NCI-H146 (cell line): ENCODE measurements at places on chromosomes 12 and 14.
A peak's percentile ranks its signal among the peaks of the same experiment; 100 is the strongest.

- no peak for DNase-seq
Observed at GRCh38 chr12:109925185-109925840, 25.2 kb downstream of the TCHP start.

DNA sequence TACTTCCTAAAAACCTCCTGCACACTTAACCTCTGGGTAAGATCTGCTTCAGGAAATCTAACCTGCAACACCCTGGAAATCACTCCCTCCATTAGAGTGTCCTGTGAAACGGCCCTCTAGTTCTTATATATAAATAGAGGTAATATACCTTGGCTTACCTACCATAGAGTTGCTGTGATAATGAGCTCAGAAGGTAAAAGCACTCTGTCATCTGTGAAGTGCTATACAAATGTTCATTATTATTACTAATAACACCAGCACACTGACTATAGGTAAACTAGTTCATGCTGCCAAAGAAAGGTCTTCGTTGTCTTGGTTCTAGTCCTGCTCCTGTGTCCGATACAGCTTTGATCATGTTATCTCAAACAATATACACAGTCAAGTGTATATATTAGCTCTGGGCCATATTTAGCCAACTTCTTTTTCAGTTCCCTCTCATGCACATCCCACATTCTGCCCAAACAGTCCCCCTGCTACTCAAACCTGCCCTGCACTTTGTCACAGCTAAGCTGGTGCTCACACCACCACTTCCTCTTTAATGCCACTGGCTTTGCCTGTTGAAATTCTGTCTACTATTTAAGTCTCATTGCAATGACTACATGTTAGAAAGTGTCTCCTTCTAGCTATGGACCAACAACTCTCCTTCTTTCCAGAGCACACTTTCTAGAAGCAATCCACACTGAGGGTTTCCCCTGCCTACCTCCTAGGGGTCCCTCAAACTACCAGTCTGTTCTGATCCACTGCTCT, 5.1 kb downstream of the E2F7 start:
- DNase-seq: no peak

- DNase-seq: peak; percentile 25
Observed at GRCh38 chr14:34498684-34499412, 36.8 kb upstream of the SPTSSA start.

- no peak for DNase-seq
Observed at GRCh38 chr12:113734503-113734902, 231.6 kb downstream of the RBM19 start.

DNA sequence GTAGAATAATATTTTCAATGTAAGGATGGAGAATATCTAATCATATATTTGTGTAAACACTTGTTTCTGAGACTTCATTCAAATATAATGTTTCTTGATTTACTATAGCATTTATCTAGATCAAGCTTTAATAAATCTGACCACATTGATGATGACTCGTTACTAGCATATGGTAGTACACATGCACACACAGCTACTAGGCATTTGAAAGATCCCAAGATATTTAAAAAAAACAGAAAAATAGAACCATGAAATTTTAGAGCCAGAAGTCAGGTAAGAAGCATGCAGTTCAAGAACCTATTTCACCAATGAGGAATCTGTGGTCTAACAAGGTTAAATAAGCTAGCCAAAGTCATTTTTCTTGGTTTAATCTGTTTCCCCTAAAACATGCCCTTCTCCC, 32.0 kb downstream of the DCP1B start:
- no peak for DNase-seq

DNA sequence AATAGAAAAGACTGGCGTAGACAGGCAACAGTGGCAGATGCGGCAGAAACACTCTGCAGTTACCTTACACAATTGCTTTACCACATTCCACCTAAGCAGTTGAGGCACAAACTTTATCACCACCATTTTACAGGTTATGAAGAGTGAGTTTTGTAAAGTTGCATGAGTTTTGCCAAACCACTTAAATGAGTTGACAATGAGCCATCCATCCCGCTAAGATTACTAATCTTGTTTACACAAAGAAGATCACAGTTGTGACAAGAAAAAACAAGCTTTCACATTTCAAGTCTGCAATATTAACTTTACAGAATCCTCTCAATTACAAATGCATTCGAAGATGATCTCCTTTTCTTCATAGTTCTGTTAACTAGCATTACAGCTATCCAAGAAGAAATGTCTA, 1.8 kb downstream of the TMCC3 start:
- no peak for DNase-seq

GRCh38 chr14:23071244-23071920, 14.1 kb upstream of the CDH24 start:
- no peak for DNase-seq

- no peak for DNase-seq
Observed at GRCh38 chr12:124375789-124376175, 80.9 kb downstream of the RFLNA start.
